ENCODE measurements at places on chromosomes 12 and 14.

DNA sequence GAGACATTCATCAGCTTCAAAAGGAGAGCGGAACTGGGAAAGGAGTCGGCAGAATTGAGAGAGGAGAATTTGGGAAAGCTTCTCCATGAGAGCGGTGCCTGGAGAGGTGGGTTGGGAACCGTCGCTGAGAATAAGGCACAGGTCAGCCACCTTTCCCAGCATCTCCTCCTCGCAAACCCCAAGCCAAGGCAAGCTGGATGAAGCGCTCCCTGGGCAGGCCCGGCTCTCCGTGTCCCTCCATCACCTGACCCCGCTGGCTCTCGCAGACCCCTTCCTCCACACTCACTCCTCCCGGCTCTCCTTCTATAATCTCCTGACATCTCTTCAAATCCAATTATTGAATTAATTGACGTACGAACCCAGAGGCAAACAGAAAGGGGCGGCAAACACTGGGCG lies 18.9 kb upstream of the ATP5MC2 start:
- no peak for DNase-seq

DNA sequence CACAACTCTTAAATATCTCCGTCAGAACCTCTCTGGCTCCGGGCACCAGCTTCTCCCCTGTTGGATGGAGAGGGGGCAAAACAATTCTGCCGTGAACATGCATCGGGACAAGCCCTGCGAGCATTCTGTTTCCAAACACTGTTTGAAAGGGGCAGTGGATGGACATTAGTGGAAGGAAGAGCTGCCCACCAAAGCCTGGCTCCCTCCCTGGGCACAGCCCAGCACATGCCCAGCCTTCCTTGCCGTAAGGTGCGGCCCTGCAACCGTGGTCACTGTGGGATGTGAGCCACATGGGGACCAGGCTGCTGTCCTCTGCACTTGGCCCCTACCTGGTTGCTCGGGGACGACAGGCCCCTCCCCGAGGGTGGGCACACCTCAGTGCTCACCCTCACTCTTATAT lies 54.0 kb downstream of the TRAFD1 start:
- DNase-seq = no peak

- DNase-seq = no peak
Measured at GRCh38 chr12:14959463-14959862, 1.9 kb downstream of the ARHGDIB start.

DNA sequence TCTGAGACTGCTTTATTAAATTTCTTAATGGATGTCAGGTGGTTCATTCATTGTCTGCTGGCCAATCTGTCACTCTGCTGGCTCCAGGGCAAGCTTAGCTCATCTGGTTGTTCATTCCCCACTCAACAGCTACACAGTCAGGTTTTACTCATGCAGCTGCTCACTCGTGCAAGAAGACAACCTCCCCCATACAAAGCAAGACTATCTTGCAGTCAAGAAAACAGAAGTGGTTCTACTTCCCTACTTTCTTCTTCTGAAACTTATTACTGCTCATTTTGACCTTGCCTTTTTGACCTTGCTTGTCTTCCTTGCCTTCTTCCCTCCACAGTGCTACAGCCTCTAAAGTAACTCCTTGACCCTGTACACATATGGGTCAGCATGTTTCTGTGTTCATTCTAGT lies 277.9 kb downstream of the SSPN start:
- no peak for DNase-seq

- no peak for DNase-seq
Measured at GRCh38 chr12:67147447-67147846, 121.7 kb upstream of the CAND1 start.

GRCh38 chr12:53728206-53728605 lies 954 bp upstream of the CALCOCO1 start:
- DNase-seq = no peak

DNA sequence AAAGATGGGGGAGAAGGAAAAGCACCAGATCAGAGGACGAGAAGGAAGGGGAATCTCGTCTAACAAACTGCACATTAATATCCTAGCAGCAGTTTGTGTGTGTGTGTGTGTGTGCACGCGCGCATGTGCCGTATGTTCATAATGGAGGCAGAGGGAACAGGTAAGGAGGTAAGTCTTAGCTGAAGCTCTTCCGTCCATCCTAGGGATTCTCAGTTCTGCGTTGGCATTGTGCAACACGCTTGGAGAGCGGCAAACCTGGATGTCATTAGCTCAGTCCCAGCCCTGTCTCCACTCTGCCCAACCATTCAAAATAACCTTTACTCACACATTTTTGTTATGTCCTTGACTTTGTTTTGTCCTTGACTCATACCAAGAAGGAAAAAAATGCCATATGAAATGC lies 1.6 kb upstream of the C1R start:
- DNase-seq = no peak

DNA sequence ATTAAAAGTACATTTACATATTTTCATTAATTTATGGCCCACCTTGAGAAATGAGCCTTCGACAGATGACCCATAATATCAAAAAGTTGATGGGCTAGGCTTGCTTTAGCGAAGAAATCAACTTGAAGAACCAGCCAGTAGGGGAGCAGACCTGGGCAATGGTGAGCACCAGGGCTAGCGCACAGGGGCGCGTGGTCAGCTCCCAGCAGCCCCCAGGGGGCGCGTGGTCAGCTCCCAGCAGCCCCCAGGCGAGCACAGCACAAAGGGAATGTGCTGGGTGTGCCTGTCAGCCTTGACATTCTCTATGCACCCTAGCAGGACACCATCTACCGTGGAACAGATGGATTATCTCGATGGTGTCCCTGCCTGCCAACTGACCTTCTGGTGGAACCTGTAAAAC lies 15.3 kb upstream of the SOX5 start:
- DNase-seq = no peak

DNA sequence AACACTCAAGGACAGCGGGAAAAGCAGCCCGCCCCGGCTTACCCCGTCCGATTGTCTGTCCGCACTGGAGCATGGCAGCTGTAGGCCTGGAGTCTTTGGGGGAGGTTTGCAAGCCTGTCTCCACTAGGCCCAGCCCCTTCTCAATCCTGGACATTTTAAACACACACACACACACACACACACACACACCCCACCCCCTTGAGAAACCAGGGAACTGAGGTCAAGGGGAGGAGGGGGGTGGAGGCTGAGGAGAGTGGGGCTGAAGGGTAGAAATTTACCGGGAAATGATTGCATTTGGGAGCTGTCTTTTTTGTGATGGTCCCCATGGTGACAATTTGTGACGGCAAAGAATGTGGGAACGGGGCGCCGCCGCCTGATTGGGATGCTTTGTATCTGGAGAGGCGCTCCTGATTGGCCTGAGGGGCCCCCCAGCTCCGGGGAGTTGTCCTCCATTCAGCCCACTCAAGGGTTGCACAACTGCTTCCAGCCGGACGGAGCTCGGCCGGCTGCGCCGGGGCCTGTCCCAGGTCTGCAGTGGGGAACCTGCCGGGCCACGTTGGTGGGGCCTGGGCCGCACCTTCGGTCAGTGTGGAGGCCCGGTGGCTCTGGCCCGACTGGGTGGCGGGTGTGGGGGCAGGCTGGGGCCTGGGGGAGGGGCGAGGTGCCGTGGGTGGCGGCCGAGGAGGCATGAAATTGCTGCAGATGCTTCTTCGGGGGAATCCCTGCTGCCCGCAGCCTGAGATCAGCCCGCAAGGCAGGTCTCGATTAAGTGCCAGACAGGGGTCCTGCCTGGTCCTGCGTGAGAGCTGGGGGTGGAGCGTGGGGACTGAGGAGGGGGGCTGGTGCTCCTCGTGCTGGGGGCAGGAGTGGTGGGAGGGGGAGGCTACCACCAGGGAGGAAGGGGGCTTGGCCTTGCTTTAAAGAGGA lies at the start of gene FAM181A:
FAM181A (plus strand) TSS at position 472 of the 927 bp plus-strand sequence. CDS start 942 bp downstream, outside the sequence.
- no peak for DNase-seq

DNA sequence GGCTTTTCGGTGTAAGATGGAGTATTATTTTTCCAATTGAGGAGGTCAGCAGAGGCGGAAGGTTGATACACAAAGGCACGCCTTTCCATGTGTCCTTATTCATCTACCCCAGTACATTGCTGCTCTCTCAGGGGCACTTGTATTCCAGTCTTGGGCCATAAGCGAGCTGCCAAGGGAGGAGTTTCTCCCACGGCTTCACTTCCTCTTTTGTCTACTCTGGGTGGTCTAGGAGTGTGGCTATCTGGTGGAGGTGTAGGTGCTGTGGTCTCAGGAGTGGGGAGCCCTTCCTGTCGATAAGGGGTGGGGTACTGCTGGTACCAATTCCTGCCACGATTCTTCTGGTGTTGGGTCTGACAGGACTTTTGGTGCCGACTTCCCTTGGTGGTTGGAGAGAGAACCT lies 73.4 kb downstream of the GAS2L3 start:
- no peak for DNase-seq

GRCh38 chr12:51601241-51601640 lies 10.2 kb downstream of the SCN8A start:
- no peak for DNase-seq

DNA sequence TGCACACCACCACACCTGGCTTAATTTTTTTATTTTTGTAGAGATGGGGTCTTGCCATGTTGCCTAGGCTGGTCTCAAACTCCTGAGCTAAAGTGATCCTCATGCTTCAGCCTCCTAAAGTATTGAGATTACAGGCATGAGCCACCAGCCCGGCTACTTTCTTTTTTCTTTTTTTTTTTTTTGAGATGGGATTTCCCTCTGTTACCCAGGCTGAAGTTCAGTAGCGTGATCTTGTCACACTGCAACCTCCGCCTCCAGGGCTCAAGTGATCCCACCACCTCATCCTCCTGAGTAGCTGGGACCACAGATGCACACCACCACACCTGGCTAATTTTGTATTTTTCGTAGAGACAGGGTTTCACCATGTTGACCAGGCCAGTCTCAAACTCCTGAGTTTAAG lies 51.1 kb downstream of the LIMA1 start:
- no peak for DNase-seq

- DNase-seq = no peak
Measured at GRCh38 chr12:168763-169525, 45.0 kb downstream of the SLC6A12 start.

DNA sequence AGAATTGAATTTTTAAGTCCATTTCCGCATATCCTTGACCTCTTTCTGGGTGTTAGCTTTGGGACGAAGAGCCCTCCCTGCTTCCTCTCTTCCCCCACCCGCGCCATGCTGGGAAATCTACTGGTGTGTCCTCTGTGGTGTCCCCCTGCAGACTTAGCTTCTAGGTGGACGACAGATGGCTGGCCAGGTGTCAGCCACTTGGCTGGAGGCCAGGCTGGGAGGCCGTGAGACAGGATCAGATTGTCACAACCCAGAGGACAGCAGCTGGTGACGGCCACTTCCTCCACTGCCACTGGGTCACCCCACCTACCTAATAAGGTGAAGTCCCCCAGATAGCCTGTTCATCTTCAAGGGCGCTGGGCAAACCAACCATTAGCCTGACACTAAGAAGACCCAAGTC lies 13.3 kb upstream of the DTX1 start:
- DNase-seq = no peak

DNA sequence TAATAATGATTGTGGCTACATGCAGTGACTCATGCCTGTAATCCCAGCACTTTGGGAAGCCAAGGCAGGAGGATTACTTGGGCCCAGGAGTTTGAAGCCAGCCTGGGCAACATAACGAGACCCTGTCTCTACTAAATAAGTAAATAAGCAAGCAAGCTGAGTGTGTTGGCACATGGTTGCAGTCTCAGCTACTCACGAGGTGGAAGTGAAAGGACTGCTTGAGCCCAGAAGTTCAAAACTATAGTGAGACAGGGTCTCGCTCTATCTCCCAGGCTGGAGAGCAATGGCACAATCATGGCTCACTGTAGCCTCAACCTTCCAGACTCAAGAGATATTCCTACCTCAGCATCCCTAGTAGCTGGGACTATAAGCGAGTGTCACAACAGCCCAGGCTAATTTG lies 64.7 kb downstream of the RPS6KA5 start:
- no peak for DNase-seq

GRCh38 chr12:111247083-111247783 lies 121.7 kb downstream of the PHETA1 start:
- no peak for DNase-seq

- DNase-seq = no peak
Measured at GRCh38 chr14:59634617-59635016, 58.0 kb upstream of the CCDC175 start.

- DNase-seq = no peak
Measured at GRCh38 chr14:82776958-82777357, 1243.3 kb upstream of the SEL1L start.

GRCh38 chr12:117596968-117597367 lies 235.5 kb upstream of the NOS1 start:
- DNase-seq = no peak

DNA sequence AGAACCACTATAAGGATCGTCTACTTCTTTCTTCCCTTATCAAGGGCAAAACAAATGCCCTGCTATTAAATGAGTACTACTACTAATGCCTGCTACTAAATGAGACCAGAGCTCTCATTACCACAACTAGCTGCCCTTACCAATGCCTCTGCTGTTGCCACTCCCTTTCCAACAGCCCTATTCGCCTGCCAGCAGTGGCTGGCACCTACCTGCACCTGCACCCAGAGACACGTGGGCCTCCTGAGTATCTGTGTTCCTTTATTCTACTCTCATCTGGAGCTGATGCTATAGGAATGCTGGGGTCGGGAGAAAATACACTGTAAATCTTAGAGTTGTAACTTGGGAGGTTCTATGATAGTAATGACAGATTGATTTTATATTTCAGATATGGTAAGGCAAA lies 174.7 kb downstream of the SLC2A13 start:
- DNase-seq = no peak

DNA sequence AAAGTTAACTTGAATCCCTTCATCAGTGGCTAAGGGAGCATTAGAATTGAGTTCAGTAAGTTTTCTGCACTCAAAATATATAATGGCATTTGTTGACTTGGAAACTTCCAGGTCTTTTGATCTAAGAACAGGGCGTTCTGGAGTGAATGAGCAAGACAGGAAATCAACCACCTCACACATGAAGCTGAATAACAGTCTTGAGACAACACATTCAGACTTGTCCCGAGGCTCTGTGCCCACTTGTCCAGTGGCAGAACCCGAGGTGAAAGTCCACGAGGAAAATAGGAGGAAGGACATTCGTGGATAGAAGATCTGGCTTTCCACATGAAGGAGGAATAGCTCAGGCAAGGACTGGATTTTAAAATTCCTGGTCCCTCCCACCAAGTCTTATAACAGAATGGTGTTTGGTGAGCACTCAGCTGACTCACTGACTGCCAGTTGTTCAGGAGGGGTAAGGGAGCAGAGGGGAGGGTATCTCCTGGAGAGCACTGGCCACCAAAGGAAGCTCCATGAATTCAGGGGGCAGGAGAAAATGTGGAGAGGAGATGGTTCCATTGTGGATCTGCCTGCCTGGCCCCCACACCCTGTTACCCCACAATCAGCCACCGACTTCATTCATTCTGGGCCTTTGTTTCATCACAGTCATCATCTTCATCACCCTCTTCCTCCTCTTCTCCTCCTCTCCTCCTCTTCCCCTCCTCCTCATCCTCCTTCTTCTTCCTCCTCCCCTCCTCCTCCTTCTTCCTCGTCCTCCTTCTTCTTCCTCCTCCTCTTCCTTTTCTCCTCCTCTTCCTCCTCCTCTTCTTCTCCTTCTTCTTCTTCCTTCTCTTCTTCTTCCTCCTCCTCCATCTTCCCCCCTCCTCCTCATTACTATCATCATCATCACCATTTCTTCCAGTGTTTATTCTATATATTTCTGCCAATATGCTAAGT lies 620.1 kb downstream of the MED13L start:
- DNase-seq = no peak

GRCh38 chr14:79596551-79596950 lies 614.8 kb downstream of the DIO2 start:
- no peak for DNase-seq
